ENCODE measurements at places on chromosomes 2 and 18.
A peak's percentile ranks its signal among the peaks of the same experiment; 100 is the strongest.

- DNase-seq: no peak
Measured at GRCh38 chr2:42639340-42640077, 71.1 kb downstream of the MTA3 start.

GRCh38 chr18:62744076-62744968, 29.0 kb downstream of the PHLPP1 start:
- no peak for DNase-seq

GRCh38 chr2:231454361-231454791, 9.9 kb downstream of the NCL start:
- DNase-seq: no peak

- DNase-seq: peak; percentile 23
Measured at GRCh38 chr2:120740765-120741524, 5.3 kb downstream of the GLI2 start.

GRCh38 chr18:78983512-78983911, 3.9 kb downstream of the SALL3 start:
- DNase-seq: no peak

GRCh38 chr2:85143463-85144082, 10.4 kb downstream of the TCF7L1 start:
- DNase-seq: no peak

GRCh38 chr2:64485961-64486360, 32.0 kb downstream of the LGALSL start:
- DNase-seq: no peak

DNA sequence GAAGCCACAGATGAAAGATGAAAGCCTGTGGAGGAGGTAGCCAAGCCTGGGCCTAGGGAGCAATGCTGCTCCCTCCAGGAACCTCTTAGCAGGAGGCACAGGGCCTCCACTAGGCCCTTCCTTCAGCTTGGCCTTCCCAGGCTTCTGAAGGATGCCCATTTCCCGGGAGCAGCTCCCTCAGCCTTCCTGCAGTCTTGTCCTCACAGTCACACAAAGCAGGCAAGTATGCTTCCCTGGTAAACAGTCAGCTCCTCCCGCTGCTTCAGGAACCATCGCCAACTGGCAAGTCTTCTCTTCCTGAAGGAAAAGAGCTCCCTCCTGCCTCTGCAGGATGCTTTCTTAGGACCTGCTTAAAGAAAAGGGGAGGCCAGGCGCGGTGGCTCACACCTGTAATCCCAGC, 53.2 kb downstream of the SMAD7 start:
- no peak for DNase-seq

GRCh38 chr2:206282746-206283145, 8.3 kb downstream of the ZDBF2 start:
- DNase-seq: no peak

DNA sequence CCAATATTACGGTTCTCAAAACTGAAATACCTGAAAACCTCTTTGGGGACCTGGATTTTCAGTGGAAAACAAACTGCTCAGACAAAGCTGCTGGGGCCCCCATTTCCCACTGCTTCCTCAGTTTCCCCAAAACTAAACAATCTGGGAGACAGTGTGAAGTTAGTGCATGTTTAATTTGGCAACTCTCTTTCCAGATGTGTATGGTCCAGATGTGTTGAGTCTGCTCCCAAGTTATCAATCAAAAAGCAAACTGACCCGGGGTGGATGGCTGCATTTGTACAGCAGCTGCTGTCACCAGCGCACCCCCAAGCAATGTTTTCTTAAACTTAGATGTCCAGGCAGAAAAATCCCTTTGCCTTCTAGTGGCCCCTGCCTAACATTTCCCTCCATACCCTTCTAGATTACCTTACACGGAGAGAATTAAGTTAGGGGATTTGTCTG, 136.9 kb downstream of the COPS8 start:
- DNase-seq: peak; percentile 2

- peak; percentile 59 for DNase-seq
Measured at GRCh38 chr2:7037340-7038333, 120.4 kb downstream of the RNF144A start.

DNA sequence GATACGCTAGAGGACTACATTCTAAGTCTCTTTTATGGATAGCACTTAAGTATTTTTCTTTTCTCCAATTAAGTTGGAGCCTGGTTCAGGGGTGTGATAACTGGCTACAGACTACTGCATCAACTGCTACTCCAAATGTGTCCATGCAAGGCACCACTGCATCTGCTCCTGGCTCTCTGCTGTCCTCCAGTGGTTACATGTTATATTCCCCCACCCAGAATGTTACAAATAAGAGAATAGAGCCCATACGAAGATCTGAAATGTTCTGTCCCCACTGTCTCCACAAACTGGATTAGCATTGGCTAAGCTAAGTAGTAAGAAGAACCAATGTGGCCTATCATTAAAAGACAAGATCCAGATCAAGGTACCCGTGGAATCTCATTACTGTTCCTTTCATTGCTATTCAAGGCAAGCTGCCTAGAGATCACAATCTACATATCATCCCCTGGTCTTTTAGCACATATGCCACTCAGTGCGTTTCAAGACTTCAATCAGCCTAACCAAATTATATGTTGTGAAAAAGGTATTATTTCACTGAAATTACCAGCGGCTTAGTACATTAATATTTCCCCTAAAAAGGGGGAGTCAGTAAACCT, 308.3 kb upstream of the SLC8A1 start:
- DNase-seq: no peak

DNA sequence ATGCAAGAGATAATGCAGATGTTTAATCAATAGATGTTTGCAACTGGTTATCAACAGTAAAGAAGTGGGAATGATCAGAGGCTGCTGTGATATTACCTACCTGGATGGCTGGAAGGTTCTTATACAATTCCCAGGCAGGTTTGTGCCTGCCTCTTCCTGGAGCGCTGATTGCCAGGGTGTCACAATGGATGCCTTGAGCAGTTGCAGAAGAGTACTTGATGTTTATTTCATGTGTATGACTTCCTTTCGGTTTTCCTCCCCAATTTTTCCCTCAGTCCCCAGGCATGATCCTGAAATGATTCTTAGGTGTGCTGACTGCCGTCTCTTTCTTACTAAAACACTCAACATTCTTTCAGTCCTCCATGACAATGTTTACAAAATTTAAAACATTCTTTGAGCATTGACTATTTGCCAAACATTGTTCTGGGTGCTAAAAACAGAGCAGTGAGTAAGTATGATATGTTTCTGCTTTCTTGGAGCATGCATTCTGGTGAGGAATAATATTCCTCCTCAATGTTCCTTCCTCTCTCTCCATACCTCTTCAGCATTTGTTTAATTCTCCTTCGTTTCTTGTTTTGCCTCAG, 416.6 kb upstream of the TRIB2 start:
- DNase-seq: no peak

DNA sequence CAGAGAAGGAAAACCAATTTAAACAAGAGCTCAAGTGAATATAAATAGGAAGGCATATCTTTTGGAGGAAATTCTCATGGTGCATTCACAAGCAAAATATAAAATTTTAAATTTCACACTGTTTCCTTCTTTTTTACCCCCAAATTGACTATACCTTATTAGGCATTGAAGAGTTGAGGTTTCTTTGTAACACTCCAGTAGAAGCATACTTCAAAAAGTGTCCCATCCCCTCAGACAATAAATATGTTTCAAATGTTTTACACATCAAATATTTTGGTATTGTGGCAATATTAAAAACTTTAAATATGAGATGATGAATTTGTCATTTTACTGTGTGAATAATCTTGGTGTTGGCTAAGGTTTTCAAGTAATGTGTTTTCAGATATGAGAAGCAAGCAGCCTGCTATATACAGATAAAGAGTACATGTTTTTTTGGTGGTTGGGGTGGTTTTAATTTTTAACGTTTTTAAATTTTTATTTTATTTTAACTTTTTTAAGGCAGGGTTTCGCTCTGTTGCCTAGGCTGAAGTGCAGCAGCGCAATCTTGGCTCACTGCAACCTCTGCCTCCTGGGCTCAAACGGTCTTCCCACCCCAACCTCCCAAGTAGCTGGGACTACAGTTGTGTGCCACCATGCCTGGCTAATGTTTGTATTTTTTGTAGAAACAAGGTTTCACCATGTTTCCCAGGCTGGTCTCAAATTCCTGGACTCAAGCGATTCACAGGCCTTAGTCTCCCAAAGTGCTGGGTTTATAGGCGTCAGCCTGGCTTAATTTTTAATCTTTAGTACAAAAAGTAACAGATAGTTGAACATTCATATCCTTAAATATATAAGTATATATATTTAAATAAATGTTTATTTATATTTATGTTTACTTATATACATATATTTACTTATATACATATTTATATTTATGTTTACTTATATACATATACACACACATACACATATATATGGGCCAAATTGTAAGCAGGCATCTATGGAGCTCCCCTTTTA, 36.5 kb upstream of the DLX1 start:
- DNase-seq: no peak

GRCh38 chr2:101115664-101116063, 35.5 kb downstream of the TBC1D8 start:
- no peak for DNase-seq

DNA sequence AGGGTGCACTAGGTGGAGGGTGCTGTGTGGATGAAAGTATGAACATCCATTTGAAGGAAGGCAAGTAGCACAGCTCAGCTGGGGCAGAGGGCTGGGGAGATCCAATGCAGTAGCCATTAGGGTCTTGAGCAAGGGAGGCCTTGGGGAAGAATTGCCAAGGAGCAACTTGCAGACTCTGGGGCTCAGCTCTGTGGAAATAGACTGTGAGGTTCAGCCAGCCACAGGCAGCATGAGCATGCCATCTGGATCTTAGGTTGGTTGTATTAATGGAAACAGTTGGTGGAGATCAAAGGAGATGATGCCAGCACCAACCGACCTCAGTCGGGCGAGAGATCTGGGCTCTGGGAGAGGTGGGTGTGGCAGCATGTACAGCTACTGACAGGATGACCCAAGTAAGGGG, 5.6 kb downstream of the ZAP70 start:
- no peak for DNase-seq

GRCh38 chr2:160917850-160918249, 242.4 kb upstream of the TANK start:
- no peak for DNase-seq

DNA sequence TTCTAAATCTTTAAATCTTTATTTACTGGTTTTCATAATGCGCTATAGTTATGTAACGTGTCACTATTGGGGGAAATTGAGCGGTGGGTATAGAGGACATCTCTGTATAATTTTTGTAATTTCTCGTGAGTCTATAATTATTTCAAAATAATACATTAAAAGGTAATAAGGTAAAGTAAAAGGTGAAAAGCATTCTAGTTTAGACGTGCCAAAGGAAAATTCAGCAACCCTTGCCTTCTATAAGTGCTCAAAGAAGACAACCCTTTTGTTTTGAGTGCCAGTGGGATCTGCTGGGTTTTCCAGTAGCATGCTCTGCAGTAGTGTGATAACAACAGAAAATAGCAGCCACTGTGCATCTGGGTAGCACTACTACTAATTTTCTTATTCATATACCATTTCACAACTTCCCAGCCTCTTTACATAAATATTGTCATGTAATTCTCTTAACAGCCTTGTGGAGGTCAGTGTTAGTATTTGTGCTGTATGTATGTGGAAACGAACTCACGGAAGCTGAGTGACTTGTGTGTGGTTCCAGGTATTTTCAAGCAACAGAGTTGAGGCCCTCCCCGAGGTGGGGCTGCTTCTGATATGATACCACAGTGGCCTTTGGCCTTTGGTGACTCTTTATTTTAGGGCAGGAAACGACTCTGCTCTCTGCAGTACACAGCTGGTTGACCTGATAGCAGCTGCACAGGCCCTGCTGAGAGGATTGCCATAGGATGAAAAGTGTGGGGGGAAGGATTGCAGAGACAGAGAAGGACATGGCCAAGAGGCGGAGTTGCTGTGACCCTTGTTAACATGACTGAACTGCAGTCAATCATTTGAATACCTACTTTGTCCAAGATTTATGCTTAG, 104.5 kb downstream of the TDRD15 start:
- DNase-seq: no peak

- DNase-seq: peak; percentile 12
Measured at GRCh38 chr2:97765933-97766332, 52.6 kb downstream of the ZAP70 start.

- no peak for DNase-seq
Measured at GRCh38 chr2:98698896-98699295, 32.0 kb downstream of the MGAT4A start.

GRCh38 chr18:36403896-36404820, 106.6 kb downstream of the FHOD3 start:
- no peak for DNase-seq

DNA sequence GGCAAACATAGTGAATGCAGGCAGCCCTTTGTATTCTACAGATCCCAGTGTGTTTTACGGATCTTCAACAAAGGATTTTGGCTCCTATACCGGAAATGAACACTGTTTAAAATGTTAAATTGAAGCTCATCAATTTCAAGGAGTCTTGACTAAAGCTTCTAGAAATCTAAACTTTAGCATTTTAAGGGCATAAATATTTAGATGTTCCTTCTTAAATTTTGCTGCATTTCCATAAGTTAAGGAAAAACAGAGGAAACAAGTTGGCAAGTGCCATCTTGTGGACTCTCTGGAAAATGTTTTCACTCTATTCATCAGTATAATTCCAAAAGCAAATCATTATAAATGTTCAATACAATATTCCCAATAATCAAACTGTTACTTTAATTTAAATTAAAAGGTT, 19.6 kb downstream of the CHN1 start:
- no peak for DNase-seq

DNA sequence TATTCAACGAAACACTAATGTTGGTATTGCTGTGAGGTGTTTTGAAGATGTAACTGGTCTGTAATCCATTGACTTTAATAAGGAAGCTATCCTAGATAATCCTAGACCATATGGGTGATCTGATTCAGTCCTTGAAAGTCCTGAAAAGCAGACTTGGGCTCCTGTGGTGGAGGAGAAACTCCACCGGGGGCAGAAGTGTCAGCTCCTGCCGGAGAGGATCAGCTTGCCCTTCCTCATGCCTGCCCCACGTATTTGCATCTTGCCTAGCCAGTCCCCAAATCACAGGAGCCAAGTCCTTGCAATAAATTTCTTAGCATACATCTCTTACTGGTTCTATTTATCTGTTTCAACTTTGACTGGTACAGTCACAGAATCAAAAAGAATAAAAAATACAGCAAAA, 144.2 kb upstream of the DLGAP1 start:
- DNase-seq: no peak

DNA sequence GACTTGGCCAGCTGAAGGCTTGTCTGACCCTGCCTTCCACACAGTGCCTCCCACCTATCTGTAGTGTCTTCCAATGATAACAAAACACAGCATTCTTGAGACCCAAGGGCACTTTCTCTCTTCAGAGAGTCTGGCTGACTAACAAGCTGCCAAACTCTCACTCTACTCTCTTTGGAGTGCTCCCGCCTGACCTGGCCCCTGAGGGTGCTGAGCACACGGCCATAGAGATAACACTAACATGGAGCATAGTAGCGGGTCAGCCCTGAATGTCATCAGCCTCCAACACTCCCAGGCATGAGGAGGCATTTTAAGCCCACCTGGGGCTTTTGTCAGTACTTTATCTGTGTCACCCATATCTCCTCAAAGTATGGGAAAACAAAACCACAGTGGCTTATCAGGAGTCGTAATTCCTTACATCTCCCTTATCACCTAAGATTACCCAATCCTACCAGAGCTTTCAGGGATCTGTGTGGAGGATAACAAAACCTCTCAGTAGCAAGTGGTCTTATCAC, 160.3 kb upstream of the TCF4 start:
- DNase-seq: no peak

Data from activated CD8-positive, alpha-beta memory T cell treated with anti-CD3 and anti-CD28 coated beads, Interleukin-2, amount 10 ng/mL, durations not matched to agents 7 days and 5 days (primary cell).